ENCODE measurements at places on chromosomes 2 and 18.

GRCh38 chr2:184923751-184924150 is 325.4 kb downstream of the ZNF804A start:
- DNase-seq: no peak

- DNase-seq: no peak
Measured at GRCh38 chr2:219261024-219261855, 7.5 kb upstream of the TUBA4A start.

GRCh38 chr18:35144698-35145097 is 96.1 kb upstream of the ZNF397 start:
- DNase-seq: no peak

GRCh38 chr2:201452058-201452921 is 750 bp downstream of the STRADB start:
- DNase-seq: peak; percentile 67

GRCh38 chr2:233185330-233185729 is 66.1 kb upstream of the ATG16L1 start:
- no peak for DNase-seq

- DNase-seq: no peak
Measured at GRCh38 chr2:192122141-192122540, 72.6 kb downstream of the TMEFF2 start.

DNA sequence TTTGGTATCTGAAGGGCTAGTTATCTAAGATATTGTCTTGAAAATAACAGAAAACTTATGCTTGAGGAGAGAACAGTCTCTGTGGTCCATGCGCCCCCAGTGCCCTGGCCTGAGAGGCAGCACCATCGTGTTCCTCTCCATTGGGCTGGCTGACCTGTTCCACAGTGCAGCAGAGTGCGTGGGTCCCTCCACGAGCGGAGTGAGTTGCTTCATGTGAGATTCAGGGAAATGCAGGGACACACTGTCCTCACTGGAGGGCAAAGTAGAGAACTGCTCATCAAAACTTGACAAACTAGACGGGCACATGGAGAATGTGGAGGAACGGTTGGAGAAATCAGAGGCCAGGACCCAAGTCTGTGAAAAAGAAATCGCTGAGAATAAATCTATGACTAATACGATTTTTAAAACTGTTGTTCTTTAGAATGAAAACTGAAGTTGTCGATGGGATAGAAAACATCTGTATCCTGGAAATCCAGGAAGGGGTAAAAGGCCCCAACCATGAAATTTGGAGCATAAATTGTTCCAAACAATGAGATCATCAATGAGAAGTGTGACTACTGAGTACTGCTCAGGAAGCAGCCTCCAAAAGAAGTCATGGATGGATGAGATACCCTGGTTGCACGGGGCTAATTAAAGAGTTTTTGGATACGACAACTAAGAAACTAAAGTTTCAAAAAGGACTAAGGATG is 58.1 kb downstream of the REV1 start:
- DNase-seq: no peak

- DNase-seq: no peak
Measured at GRCh38 chr2:27133195-27133875, 1.1 kb downstream of the PREB start.

DNA sequence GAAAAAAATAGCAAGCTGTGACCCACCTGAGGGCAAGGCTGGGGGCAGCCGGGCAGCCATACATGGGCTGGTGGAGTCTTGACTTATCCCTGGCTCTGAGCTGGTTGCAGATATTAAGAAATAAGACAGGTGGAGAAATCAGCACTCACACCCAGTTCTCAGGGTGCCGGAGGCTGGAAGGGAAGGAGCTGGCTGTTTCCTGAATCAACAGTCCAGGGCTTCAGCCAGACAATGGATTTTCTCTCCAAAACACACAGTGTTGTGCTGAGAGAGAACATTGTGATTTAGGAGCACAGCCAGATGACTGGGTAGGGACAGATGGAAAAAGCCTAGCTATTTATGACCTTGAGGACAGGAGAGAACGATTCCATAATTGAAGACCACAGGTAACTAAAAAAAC is 208.8 kb downstream of the LDLRAD4 start:
- DNase-seq: no peak

DNA sequence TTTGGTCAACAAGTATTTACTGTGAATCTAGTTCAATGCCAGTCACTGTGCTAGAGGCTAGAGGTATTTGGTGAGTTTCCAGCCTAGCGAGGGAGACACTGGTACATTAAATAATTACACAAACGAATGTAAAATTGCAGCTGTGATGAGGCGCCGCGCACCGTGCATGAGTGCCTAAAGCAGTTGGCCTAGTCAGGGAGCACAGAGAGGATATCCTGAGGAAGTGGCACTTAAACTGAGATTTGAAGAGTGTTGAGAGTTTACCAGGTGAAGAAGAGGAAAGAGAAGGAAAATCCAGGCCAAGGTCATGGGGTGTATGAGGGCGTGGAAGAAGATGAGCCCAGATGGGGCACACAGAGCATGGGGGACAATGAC is 157.6 kb upstream of the NDUFV2 start:
- DNase-seq: no peak
